ENCODE measurements at places on chromosomes 5 and 9.

DNA sequence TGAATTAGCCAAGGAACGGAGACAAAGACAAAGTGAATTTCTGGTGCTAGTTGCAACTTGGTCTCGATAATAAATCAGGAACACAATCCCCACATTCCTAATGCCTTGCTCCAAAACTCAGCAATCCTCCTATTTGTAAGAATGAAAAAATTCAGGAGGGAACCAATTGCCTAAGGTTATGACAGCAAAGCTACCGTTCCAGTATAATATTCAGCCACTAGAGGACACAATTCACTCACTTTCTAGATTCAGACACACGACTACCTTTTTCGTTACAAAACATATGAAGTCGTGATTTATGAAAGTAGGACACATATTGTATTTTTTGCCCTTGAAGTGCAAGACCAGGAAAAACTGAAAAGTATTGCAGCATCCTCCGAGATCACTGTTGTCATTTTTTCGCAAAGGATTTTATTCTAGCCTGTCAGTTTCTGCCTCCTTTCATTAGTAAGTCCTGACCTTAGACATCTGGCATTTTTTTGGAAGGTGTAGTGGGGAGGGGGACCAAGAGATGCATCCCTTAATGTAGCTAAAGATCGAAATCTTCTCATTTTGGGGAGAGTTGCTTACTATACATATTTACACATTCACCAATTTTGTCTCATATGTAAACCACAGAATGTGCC is 133.1 kb downstream of the DOCK8 start:
- DNase-seq, result peak; percentile 27

- DNase-seq, result peak; percentile 98
These were observed 33.2 kb downstream of the MYO10 start for GRCh38 chr5:16902846-16903245.

GRCh38 chr5:92553326-92553725 is 1027.7 kb downstream of the NR2F1-AS1 start:
- DNase-seq, result peak; percentile 21

DNA sequence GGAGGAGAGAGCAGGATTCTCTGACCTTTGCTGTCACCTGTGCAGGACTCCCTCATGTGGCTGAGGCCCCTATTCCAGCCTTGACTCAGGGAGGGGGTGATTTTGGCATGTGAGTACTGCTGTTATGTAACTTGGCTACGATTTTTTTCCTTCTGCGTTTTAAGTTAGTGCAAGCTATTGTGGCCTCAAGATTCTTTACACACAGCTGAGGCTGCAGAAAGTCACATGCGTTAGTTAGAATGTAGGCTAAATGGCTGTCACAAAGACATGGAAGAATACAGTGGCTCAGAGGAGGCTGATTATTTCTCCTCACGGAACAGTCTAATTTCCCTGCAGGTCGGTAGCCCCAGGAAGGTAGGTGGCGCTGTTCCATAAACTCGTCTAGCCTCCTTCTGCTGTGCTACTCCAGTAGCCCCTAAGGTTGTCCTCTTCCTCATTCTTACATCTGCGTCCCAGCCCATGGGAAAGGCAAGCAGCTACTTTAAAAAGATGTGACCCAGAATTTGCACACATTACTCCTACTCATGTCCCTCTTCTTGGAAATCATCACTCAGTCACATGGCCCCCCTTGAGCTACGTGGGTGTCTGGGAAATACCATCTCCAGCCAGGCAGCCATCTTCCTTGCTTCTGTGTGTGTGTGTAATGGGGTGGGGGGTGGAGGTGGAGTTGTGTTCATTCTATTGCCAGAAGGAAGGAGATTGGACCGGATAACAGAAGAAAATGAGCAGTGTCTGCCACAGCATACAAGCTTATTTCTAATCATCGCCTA is 486.6 kb downstream of the CCDC171 start:
- DNase-seq, result peak; percentile 52

- DNase-seq, result peak; percentile 9
These were observed 83.9 kb upstream of the SLCO6A1 start for GRCh38 chr5:102582696-102583095.

DNA sequence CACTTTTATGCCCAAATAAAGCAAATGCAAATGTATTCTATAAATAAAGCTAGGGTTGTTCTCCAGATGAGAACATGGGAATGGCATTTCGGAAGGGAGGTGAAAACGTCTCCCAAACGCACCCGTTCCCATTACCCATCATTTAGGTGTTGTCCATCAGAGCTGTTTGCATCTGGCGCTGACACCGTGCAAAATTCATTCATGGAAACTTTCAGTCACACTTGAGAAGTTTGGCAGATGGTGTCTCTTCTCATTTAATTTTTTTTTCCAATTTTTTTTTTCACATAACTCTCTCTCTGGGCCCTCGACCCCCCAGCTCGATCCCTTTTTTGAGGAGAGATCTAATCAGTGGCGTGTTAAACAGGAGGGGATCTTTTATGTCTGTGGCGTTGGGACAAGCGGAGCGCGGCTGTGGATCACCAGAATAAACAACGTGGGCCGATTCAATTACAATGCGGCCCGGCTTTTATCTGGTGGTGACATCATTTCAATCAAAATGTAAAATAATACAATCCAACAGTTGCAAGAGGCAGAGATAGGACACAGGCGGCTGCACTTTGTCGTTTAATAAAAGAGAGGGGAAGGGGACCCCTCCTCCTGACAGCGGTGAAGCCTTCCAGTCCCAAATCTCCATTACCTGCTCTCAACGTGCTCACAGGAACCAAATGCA is 246.1 kb upstream of the IRX4 start:
- DNase-seq, result no peak

DNA sequence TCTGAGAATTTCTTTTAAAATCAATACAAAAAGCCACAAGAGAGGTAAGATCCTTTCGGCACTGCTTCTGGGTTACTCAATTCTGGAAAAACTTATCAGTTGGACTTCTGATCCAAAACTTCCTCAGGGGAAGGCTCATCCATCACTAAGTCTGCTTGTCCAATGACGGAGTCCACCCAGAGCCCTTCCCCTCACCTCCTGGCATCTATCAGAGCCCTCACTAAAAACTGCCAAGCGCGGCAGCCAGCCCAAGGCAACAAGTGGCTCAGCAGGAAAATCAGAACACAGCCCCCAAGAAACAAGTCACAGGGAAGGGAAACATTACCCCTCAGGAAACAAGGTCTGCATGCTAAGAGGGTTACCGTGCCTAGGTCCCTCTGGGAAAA is 869 bp upstream of the ESM1 start:
- no peak for DNase-seq

GRCh38 chr5:16596581-16596940 is 20.2 kb downstream of the RETREG1 start:
- peak; percentile 23 for DNase-seq

GRCh38 chr5:167721926-167722440 is 569.5 kb upstream of the WWC1 start:
- no peak for DNase-seq

DNA sequence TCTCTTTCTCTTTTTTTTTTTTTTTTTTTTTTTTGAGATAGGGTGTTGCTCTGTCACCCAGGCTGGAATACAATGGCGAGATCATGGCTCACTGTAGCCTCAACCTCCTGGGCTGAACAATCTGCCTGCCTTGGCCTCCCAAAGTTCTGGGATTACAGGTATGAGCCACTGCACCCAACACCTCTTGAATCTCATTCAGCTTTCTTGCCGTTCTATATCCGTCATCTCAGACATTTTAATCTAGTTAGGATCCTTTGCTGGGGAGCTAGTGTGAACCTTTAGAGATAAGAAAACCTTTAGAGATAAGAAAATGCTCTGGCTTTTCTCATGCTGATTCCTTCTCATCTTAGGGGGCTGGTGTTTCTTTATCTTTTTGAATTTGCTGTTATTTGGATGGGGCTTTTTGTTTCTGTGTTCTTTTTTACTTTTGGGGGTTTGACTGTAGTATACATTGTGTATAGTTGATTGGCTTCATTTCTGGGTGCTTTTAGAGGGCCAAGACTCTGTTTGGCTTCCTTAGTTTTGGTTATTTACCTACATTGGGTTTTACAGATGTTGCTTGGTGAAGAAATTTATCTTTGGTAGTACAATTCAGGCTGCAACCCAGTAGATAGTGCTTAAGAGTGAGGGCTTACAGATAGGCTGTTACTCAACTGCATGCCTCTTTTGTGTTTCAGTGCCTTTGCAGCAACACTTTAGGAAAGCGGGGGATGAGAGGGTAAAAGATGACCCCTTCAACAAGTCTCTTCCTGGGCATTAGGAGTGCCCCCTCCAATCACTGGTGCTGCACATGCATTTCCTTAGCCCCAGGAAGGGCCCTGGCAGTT is 41.9 kb upstream of the SLC36A1 start:
- DNase-seq, result peak; percentile 19

DNA sequence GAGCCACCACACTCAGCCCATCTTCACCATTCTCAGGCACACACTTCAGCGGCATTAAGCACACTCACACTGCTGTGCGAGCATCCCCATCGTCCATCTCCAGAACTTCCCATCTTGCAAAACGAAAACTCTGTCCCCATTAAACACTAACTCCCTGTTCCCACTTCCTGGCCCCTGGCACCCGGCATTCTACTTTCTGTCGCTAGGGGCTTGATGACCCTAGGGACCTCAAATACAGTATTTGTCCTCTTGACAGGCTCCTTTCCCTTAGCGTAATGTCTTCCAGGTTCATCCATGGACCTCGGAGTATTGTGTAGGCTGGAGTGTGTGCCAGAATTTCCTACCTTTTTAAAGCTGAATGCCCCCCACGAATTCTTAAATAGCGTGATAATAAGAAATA is 14.7 kb upstream of the UBAC1 start:
- no peak for DNase-seq

- DNase-seq, result no peak
These were observed 99.2 kb upstream of the SLC30A5 start for GRCh38 chr5:68994645-68995044.

DNA sequence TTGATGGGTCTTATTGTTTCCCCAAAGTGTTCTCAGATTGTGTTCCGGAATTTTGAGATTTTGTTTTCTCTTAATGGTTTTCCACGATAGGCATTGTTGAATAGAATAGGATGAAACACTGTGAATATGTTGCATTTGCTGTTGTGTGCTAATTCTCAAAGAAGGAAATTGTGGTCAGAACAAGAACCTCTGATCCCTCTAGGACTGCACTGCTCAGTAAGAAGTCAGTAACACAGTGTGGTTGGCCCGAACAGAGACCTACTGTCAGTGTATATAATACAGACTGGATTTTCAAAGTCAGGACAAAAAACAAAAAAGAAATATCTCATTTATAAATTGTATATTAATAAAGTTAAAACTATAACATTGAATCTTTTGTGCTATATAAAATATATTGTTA is 494.8 kb downstream of the MAT2B start:
- DNase-seq, result no peak

GRCh38 chr5:41457094-41457493 is 53.3 kb downstream of the PLCXD3 start:
- no peak for DNase-seq

- no peak for DNase-seq
These were observed 52.6 kb upstream of the GARNL3 start for GRCh38 chr9:127211983-127212382.

DNA sequence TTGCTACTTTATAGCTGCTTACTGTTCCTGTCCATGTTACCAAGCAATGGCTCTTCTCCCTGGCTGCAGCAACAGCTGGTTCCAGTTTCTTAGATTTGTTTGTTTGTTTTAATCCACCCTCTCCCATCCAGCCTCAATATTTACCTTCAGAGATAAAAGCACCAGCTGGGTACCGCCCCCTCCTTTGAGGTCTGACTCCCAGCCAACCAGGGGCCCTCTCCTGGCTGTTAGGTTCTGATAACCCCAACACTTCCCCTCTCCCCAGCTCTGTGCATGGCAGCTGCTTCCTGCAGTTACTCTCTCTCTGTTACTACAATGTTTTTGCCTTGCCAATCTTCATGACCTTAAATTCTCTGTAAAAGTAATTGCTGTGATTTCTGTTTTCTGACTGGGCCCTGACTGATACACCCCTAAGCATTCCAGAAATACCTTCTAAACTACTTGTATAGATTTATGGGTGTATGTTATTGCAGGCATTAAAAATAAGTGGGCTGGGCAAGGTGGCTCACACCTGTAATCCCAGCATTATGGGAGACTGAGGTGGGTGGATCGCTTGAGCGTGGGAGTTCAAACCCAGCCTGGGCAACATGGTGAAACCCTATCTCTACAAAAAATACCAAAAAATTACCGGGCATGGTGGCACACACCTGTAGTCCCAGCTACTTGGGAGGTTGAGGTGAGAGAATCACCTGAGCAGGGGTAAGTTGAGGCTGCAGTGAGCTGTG is 2.6 kb upstream of the GCNT1 start:
- DNase-seq, result peak; percentile 87

- DNase-seq, result no peak
These were observed 63.3 kb upstream of the RUSC2 start for GRCh38 chr9:35426627-35427026.

- DNase-seq, result no peak
These were observed 36.1 kb downstream of the SLC22A5 start for GRCh38 chr5:132405646-132406045.

DNA sequence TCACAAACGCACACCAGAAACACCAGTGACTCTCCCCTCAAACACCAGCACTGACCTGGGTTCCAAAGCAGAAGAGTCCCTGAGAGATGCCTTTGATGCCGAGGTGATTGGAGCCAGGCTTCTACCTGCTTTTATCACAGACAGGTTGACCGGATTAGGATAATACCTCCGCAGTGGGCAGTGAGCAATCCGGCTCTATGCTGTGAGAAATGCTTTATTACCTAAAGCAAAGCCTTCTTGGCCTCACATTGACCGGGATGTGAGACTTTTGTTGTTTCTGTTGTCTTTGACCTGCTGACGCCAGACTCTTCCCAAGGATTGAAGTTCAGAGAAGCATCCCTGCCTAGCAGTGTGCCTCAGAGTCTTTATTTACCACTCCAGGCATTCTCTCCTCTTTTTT is 320.3 kb upstream of the CLINT1 start:
- DNase-seq, result no peak

DNA sequence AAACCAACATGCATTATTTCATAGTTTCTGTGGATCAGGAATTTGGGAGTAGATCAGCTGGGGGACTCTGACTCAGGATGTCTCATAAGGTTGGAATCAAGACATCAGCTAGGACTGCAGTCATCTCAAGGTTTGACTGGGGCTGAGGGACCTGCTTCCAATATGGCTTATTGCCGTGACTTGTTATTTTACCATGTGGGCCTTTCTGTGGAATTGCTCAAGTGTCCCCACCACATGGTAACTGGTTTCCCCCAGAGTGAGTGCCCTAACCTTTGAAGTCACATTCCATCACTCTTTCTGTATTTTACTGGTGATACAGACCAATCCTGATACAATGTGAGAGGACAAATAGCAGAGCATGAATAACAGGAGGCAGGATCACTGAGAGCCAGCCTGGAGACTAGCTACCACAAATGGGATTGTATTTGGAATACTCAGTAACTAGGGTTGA is 70.2 kb upstream of the ELL2 start:
- DNase-seq, result peak; percentile 27

GRCh38 chr5:7586480-7586879 is 190.5 kb downstream of the ADCY2 start:
- DNase-seq, result no peak

GRCh38 chr9:101673642-101674041 is 64.8 kb downstream of the GRIN3A start:
- DNase-seq, result no peak

DNA sequence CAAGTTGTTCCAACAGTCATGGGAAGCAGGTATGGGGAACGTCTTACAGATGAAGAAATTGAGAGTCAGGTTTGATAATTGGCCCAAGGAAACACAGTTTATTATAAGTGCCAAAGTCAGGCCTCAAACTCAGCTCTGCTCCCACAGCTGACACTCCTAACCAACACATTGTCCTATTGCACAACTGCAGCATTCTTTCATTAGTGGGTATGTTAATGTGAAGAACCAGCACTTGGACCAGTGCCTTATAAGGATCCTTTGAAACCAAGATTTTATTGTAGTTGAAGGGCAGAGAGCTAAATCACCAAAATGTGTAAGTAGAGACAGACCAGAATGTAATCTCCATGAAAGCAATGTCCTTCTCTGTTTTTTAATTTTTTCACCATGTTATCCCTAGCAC is 56.1 kb downstream of the GRIA1 start:
- DNase-seq, result peak; percentile 88
